Activated B cell treated with CpG ODN at 0.5 μM for 24 hours (primary cell): ENCODE measurements at places on chromosomes 12 and 14.

- no peak for DNase-seq
These were observed 48.8 kb upstream of the VRK1 start for GRCh38 chr14:96748362-96748761.

DNA sequence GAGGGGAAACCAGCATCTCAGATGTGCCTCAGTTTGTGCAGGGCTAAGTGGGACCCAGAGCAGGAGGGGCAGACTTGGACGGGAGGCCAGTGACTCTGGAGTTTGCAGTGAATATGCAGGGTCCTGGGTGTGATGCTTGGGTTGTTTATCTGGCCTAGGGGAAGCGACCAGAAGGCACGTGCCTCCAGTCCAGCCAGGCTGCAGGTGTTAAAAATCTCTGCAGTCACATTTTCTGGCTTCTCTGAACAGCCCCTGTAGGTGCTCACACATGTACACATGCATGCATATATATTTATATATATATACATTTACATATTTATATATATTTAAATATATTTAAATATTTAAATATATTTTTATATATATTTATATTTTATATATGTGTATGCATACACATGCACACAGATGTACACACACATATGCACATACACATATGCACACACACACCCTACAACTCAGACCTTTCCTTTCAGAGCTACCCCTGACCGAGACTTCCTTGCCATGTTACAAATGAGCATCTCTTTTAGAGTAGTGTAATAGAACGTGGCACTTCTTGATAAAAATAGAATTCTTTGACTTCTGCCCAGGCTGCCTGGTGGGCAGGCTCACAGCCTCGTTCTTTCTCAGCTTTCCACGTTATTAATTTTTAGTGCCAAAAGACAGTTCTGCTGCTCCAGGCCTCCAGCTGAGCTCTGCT lies 26.8 kb upstream of the TCL1B start:
- no peak for DNase-seq

GRCh38 chr12:579420-580110 lies 83.7 kb downstream of the NINJ2 start:
- no peak for DNase-seq

DNA sequence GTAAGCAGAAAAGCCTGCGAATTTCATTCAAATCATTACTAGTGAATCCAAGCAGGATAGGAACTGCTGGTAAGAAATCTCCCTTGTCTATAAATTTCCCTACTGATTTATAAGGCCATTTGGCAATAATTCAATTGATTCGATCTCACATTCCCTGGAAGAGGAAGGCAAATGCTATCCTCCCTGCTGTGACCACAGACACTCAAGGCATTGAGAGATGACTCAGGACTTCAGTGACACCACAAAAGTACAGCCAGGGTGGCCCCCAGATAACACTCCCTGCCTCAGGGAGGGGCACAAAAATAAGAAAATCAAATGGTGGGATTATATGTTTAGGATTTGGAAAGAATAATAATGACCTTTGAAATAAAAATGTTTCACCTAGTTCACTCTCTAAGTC lies 162.7 kb downstream of the GRIP1 start:
- no peak for DNase-seq

- DNase-seq, result no peak
These were observed 89.8 kb downstream of the PDZRN4 start for GRCh38 chr12:41277946-41278267.

DNA sequence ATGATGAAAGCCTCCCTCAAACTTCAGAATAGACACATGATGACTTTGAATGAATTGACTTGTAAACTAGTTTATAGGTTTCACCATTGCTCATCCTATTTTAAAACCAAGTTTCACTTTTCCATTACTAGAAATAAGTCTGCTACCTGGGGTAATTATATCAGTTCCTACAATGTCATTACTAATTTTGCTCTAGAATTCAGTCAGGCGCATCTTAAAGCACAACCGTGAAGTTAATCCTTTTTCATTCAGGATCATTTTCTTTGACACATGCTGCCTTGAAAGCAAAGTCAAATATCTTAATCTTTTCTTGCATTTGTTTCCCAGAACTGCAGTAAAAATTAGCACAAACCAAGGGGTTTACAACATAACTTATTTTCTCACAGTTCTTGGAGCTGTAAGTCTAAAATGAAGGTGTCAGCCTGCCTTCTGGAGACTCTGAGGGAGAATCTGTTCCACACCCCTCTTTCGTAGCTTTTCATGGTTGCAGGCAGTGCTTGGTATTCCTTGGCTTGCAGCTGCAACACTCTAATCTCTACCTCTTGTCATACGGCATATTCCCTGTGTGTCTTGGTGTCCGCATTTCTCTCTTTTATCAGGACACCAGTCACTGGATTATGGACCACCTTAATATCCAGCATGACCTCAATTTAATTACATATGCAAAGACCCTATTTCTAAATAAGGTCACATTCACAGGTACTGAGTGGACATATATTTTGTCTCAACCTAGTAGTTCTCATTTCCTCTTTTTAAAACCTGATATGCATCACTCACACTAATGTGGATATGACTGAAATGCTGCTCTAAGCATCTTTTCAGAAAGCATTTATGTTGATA lies 114.3 kb upstream of the PDZRN4 start:
- no peak for DNase-seq
